Activated naive CD4-positive, alpha-beta T cell treated with anti-CD3 and anti-CD28 coated beads for 36 hours (primary cell): ENCODE measurements at places on chromosomes 4 and X. TPM values are rescaled to one million over a fixed set of nuclear protein-coding genes. Genes with fewer than 3 reads are reported as not detected.

DNA sequence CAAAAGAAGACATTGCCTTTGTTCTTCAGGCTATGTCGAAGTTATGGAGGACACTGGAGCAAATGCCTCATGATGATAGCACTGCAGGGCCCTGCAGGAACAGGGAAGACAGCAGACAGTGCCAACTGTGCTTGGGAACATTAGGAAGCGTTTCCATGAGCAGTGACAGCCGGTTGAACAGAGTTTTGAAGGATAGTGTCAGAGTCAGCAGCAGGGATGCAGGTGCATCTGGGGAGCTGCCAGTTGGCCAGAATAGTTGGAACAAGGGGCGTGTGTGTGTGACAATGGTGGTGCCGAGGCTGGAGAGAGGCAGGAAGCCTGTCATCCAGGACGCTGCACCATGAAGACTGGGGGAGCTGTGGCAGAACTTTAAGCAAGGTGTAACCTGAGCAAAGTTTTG, 88.6 kb downstream of the SHROOM3 start:
- H3K4me3 ChIP-seq: no peak overlapping the region
- H3K4me1 ChIP-seq: no peaks in the 10 kb centered on the region
- H3K27ac ChIP-seq: no peak overlapping the region
- H3K36me3 ChIP-seq: no peaks in the 10 kb centered on the region

GRCh38 chr4:30882443-30882842, 162.3 kb downstream of the PCDH7 start:
- no peak overlapping the region for H3K27ac ChIP-seq
- no peaks in the 10 kb centered on the region for H3K36me3 ChIP-seq
- H3K4me3 ChIP-seq: no peak overlapping the region
- DNase-seq: no peak
- no peaks in the 10 kb centered on the region for H3K27me3 ChIP-seq
- H3K4me1 ChIP-seq: no peaks in the 10 kb centered on the region

DNA sequence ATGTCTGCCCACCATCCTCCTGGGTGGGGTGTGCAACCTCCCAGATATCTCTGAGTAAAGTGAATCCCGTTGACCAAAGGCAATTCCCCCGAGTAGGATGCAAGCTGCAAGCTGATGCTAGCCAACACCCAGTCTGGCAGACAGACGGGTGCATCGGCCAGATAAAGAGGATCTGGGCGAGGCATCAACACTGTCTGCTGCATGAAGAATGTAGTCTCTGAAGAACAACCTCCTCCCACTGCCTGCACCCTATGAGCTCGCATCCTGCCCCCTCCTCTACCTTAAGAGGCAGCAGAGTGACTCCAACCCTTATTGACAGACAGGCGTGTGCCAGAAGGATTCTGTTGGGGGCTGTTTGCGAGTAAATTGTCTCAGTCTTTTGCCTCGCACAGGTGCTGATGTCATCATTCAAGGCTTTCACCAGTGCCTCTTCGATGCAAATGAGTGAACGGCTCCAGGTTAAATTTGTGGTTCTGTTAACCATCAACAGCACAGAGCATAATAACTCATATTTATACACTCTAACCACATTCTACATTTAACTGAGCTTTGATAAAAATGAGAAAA, 546.9 kb downstream of the BCOR start:
- DNase-seq: no peak
- H3K4me3 ChIP-seq: no peak overlapping the region
- H3K27ac ChIP-seq: no peak overlapping the region
- peaks cover 7% of the 10 kb centered on the region for H3K4me1 ChIP-seq
- H3K36me3 ChIP-seq: no peaks in the 10 kb centered on the region
- no peaks in the 10 kb centered on the region for H3K27me3 ChIP-seq

DNA sequence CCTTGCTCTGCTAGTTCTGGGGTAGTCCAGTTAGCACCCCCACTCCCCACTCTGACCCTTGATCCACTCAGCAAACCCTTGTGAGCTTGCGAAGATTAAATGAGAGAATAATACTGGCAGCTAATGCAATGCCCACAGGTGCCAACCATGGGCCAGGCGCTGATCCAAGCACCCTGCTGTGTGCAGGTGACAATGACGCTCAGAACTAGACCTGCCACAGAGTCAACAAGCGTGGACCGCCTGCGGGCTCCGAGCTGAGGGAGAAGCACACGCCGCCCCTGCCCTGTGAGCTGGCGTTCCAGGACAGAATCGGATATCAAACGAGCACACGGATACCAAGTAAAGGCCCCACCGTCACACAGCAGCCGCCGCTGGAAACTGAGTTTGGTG, 129.2 kb downstream of the FAM53A start:
- no peaks in the 10 kb centered on the region for H3K4me1 ChIP-seq
- H3K4me3 ChIP-seq: no peak overlapping the region
- DNase-seq: no peak
- H3K27ac ChIP-seq: no peak overlapping the region
- no peaks in the 10 kb centered on the region for H3K36me3 ChIP-seq
- H3K27me3 ChIP-seq: peaks cover 6% of the 10 kb centered on the region

GRCh38 chr4:5409237-5409636, 299.1 kb downstream of the EVC2 start:
- no peak for DNase-seq
- no peaks in the 10 kb centered on the region for H3K27me3 ChIP-seq
- H3K27ac ChIP-seq: no peak overlapping the region
- H3K36me3 ChIP-seq: peaks cover 2% of the 10 kb centered on the region
- H3K4me1 ChIP-seq: no peaks in the 10 kb centered on the region
- no peak overlapping the region for H3K4me3 ChIP-seq

DNA sequence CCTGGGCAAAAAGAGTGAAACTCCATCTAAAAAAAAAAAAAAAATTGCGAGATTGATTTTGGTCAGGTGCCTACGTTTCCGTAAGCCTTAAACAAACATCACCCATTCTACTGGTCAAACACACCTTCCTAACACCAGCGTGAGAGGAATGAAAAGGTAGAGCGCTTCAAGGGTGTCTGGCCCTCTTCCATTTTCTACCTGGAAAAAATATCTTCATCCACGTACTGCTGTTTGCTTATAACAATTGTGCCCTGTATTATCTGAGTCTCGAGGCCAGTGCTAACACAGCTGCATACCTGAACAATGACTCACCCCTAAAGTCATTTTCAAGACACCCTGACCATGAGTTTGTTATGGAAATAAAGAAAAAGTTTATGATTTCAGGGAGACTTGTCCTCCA, 13.9 kb downstream of the TMSB4X start:
- no peak overlapping the region for H3K27ac ChIP-seq
- H3K36me3 ChIP-seq: no peaks in the 10 kb centered on the region
- H3K27me3 ChIP-seq: no peaks in the 10 kb centered on the region
- no peak overlapping the region for H3K4me3 ChIP-seq
- H3K4me1 ChIP-seq: peaks cover 75% of the 10 kb centered on the region

GRCh38 chrX:124383354-124383753, 37.0 kb downstream of the SH2D1A start:
- H3K4me3 ChIP-seq: no peak overlapping the region
- peaks cover 8% of the 10 kb centered on the region for H3K36me3 ChIP-seq
- peaks cover 19% of the 10 kb centered on the region for H3K4me1 ChIP-seq
- H3K27ac ChIP-seq: no peak overlapping the region

- no peaks in the 10 kb centered on the region for H3K36me3 ChIP-seq
- no peak overlapping the region for H3K4me3 ChIP-seq
- no peak overlapping the region for H3K27ac ChIP-seq
- peaks cover 18% of the 10 kb centered on the region for H3K27me3 ChIP-seq
- no peak for DNase-seq
Observed at GRCh38 chr4:685679-686412, 3.1 kb downstream of the SLC49A3 start.

DNA sequence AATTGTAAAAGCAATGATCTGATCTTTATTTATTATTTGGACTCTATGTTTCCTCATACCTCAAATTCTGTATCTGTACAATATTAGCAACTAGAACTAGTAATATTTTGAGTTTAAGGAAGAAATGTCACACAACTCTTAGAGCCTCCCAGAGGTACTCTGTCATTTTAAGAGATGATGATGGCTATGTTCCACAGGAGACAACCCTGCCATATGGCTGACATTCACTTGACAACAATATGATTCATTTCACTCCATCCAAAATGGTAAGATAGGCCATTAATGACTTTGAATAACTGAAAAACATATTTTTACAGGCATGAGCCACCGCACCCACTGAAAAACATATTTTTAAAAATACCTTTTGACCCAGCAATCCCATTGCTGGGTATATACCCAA, 190.3 kb downstream of the MAML3 start:
- H3K36me3 ChIP-seq: no peaks in the 10 kb centered on the region
- DNase-seq: no peak
- peaks cover 10% of the 10 kb centered on the region for H3K27me3 ChIP-seq
- H3K27ac ChIP-seq: no peak overlapping the region
- H3K4me1 ChIP-seq: peaks cover 1% of the 10 kb centered on the region
- no peak overlapping the region for H3K4me3 ChIP-seq

GRCh38 chrX:138082896-138083295, 517.0 kb downstream of the ZIC3 start:
- H3K36me3 ChIP-seq: no peaks in the 10 kb centered on the region
- H3K4me1 ChIP-seq: no peaks in the 10 kb centered on the region
- no peak overlapping the region for H3K27ac ChIP-seq

- peak overlapping the region; percentile 58 for H3K27ac ChIP-seq
- no peaks in the 10 kb centered on the region for H3K27me3 ChIP-seq
- H3K4me1 ChIP-seq: peaks cover 34% of the 10 kb centered on the region
Observed at GRCh38 chr4:36241771-36242170, 2.5 kb downstream of the ARAP2 start.

- H3K36me3 ChIP-seq: no peaks in the 10 kb centered on the region
- no peaks in the 10 kb centered on the region for H3K27me3 ChIP-seq
Observed at GRCh38 chr4:40395908-40396793, 61.0 kb downstream of the CHRNA9 start.

DNA sequence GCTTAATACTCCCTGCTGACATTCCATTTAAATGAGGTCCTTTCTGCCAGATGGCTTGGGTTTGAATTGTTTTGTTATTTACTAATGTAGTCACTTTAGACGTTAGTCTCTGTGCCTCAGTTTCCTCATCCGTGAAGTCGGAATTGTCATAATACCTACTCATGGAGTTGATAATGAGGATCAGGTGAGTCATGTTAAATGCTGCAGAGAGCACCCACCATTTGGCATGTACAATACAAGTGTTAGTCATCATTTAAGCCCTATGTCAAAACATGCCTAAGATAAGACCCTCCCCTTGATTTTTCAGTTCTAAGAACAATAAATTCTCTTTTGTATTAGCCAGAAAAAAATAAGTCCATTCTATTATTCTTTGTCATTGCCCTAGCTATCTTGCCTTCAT, 534.8 kb upstream of the HTR2C start:
- H3K4me3 ChIP-seq: no peak overlapping the region
- DNase-seq: no peak
- H3K27ac ChIP-seq: no peak overlapping the region
- H3K36me3 ChIP-seq: no peaks in the 10 kb centered on the region

DNA sequence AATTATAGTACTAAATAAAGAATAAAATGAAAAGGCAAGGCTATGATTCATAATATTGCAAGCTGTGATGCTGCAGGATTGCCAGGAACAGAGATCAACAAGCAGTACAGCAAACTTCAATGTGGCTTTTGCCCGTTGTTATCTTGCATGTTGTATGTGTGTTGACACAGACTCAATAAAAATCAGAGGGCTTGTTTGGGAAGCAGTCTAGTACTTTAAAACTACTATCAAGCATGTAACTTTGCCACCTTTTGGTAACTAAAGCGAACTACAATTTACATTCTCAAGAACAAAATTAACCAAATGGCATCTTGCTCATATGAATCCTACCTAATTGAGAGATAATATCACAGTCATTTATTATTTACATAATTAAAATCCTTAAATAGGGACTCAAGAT, 79.8 kb upstream of the GPM6A start:
- peaks cover 2% of the 10 kb centered on the region for H3K27me3 ChIP-seq
- no peaks in the 10 kb centered on the region for H3K36me3 ChIP-seq
- H3K4me3 ChIP-seq: no peak overlapping the region

GRCh38 chrX:84710611-84711010, 208.4 kb upstream of the HDX start:
- no peaks in the 10 kb centered on the region for H3K36me3 ChIP-seq
- no peak for DNase-seq
- no peak overlapping the region for H3K27ac ChIP-seq
- H3K4me1 ChIP-seq: no peaks in the 10 kb centered on the region
- no peaks in the 10 kb centered on the region for H3K27me3 ChIP-seq

- DNase-seq: peak; percentile 40
- peaks cover 21% of the 10 kb centered on the region for H3K27me3 ChIP-seq
- no peak within 1 kb of the TSS for H3K27ac ChIP-seq
- H3K4me3 ChIP-seq: peak within 1 kb of the TSS; percentile 24
- H3K4me1 ChIP-seq: peaks cover 11% of the 10 kb centered on the region
Observed at GRCh38 chrX:17374619-17375366, at the start of gene NHS. Gene NHS (plus strand): TSS chrX:17375200. CDS start chrX:17375758, 558 bp downstream.

DNA sequence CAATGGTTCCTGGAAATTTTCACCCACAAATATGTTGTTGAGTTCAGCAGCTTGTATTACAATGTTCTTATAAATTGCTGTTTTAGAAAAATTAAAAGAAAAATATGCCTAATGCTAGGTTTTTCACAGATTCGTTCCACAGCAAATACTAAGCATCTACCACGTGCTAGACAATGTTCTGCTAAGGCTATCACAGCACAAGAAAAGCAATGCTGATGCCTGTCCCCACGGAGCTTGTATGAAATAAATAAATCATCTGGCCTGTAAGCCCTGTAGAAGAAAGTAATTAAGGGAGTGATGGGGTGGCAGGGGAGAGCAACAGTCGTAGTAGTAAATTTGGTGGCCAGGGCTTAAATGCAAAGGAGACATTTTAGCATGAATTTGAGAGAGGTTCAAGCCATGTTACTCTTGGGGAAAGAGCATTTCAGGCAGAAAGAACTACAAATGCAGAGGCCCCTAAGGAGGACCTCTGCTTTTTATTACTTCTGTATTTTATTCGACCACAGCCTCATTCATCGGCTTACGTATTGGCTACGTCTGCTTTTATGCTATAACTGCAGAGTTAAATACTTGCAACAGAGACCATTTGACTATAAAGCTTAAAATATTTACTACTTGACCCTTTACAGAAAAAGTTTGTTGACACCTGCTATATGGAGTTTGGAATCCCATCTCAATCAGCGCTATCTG, 36.3 kb downstream of the ARAP2 start:
- no peak for DNase-seq
- no peaks in the 10 kb centered on the region for H3K27me3 ChIP-seq
- peaks cover 28% of the 10 kb centered on the region for H3K4me1 ChIP-seq
- peaks cover 37% of the 10 kb centered on the region for H3K36me3 ChIP-seq

- H3K27ac ChIP-seq: no peak overlapping the region
- no peaks in the 10 kb centered on the region for H3K27me3 ChIP-seq
- no peaks in the 10 kb centered on the region for H3K36me3 ChIP-seq
- no peaks in the 10 kb centered on the region for H3K4me1 ChIP-seq
- no peak for DNase-seq
Observed at GRCh38 chr4:115279330-115279729, 165.9 kb upstream of the NDST4 start.

The ATP1B4 gene
- not detected for total RNA-seq

The ADAMTS3 gene
- not detected for total RNA-seq

The TREX2 gene
- 1.2 TPM for total RNA-seq

The GC gene
- total RNA-seq: not detected

The DUSP9 gene
- total RNA-seq: 0.36 TPM

The ART3 gene
- total RNA-seq: not detected

The MAPK10 gene
- total RNA-seq: not detected

The DSPP gene
- not detected for total RNA-seq
